ENCODE measurements at places on chromosomes 5 and 9.

DNA sequence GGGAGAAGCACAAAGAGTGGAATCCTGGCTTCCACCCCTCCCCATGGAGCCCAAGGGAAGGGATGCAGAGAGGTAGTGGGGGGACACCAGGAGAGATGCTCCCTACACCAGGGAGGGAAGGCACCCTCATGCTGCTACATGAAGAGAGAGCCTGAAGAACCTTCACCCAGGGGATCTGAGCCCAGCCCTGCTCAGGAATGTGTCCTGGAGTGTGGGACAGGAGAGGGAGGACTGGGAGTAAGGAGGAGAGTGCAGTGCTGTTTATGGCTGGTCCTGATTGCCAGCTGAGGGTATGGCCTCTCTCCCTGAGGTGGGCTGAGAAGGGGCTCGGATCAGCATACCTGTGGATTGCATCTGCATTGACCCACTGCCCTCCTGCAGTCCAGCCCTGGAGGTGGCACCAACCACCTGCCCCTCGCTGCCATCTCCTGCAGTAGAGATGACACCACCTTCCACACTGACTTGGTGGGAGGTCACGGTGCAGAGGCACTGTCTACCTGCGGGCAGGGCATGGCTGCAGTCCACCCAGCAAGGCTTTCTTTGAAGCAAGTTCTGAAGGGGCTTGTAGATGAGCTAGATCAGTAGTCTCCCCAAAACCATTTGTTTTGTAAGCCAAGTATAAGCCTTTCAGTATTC is 114.9 kb upstream of the SLC25A48 start:
- DNase-seq, result no peak

DNA sequence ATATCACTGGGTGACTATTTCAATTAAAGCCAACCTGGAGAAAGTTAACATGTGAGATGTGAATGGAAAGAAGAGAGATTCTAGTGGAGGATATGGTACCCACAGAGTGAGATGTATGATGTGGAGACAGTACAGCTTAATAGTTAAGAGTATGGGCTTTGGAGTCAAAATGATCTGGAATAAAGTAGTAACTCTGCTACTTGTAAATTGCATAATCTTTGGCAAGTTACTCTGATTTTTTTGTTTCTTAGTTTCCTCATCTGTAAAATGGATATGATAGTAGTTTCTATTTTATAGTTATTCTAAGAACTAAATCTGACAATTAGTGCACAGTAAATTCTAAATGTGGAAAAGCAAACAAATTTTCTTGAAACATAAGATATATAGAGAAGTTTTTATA is 79.2 kb downstream of the ISOC1 start:
- DNase-seq, result no peak

- DNase-seq, result no peak
Measured at GRCh38 chr5:112974901-112975300, 1.7 kb upstream of the DCP2 start.

DNA sequence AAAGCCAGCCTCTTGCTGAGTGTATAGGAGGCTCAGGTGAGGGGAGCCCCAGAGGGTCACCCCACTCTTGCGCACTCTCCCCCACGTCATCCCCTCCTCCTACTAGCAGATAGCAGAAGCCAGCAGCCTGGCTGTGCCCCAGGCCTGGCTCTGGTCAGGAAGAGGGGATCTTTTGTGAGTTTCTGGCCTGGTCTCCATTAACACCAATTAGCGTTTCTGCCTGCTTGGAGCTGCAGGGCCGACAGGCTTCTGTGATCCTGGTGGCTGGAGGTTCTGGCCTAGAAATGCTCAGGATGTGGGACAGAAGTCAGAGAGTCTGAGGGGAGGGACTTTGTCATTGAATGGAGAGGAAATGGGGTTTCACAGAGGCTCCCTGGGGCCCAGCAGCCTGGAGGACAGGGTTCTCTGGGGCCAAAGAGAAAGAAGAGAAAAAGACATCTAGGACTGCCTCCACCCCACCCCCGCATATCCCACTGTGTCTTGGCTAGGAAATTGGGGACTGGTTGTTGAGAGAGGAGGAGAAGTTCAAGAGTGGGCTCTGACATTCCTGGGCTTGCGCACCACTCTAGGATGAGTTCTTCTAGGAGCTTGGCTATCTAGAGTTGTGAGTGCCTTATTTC is 47.5 kb upstream of the ARAP3 start:
- no peak for DNase-seq

GRCh38 chr5:177515580-177515979 is 1.2 kb downstream of the DDX41 start:
- DNase-seq, result no peak

DNA sequence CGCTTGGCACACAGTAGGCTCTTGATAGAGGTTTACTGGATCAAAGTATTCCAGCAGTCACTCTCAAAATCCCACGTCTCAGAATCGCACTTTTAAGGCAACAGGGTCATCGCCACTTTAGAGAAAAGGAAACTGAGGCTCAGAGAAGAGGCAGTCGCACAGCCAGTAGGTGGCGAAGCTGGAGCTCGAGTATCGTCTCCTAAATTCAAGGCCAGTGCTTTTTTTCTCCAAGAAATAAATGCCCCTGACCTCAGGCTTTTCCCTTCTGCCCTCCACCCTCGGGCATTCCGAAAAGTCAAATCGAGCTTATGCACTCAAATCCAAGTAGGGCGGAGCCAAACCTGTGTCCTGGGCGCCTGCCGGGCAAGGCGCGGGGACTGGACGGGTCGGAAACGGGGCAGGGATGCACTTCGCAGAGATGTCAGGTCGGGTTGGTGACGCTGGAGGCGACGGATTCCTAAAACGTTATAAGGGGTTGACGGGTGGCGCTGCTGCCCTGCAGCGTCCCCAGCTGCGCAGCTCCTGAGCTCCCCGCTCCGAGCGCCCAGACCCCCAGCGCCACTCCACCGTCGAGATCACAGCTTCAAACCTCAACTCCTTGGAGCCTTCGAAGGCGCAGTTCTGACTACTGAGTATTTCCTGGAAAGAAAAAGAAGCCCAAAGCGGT is 4.7 kb upstream of the FOXB2 start:
- no peak for DNase-seq

DNA sequence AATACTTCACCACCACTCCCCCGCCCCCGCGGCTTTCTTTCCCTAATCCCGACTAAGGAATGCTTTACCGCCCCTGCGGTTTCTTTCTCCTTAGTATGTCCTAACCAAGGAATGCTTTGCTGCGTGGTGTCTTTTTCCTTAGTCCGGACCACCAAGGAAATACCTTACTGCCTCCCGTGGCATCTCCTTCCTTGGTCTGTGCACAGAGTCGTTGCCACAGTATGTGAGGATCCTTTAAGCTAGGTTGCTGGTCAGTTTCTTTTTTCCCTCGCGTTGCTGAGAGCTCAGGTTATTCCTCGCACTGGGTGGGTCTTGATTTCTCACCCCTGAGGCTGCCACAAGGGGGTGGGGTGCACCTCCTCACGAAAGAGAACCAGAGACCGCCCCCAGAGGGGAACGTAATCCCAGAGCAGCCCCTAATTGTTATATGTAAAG is 309.4 kb downstream of the NR3C1 start:
- no peak for DNase-seq

DNA sequence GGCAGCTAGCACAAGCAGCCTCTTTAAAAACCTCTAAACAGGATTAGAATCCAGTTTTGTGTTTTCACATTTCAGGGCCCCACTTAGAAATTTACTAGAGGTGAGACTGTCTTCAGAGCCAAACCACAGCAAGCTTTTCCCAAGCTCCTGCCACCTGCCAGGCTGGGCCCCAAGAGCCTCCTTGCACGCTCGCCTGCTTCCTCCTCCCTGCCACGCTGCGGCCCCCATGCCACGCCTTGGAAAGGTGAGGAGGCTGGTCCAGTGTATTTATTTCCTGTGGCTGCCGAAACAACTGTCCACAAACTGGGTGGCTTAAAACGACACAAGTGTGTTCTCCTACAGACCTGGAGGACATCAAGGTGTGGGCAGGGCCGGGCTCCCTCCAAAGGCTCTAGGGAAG is 43.4 kb downstream of the NKX2-5 start:
- no peak for DNase-seq

DNA sequence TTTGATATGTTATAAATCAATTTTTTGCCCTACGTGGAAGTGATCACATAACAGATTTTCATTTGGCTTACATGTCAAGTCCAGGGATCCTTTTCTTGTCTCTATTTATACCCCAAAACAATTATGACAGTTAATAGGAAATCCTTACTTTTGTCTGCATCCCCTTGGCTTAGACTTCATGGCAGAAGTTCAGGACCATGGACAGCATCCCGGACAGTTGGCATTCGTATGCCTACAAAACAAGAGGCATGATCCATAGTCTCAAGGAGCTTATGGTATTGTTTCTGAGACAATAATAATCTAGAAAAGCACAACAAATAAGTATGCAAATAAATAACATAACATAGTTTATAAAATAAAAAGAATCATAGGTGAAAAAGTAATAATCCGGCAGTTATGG is 214.3 kb upstream of the GRIA1 start:
- DNase-seq, result no peak

GRCh38 chr5:151024440-151025249 is 4.3 kb downstream of the GPX3 start:
- no peak for DNase-seq

GRCh38 chr9:129405827-129406213 is 215.1 kb downstream of the C9orf50 start:
- DNase-seq, result no peak

- no peak for DNase-seq
Measured at GRCh38 chr9:33620738-33621439, 96.8 kb downstream of the ANKRD18B start.

- DNase-seq, result no peak
Measured at GRCh38 chr9:132748450-132748849, 78.2 kb downstream of the GTF3C4 start.

DNA sequence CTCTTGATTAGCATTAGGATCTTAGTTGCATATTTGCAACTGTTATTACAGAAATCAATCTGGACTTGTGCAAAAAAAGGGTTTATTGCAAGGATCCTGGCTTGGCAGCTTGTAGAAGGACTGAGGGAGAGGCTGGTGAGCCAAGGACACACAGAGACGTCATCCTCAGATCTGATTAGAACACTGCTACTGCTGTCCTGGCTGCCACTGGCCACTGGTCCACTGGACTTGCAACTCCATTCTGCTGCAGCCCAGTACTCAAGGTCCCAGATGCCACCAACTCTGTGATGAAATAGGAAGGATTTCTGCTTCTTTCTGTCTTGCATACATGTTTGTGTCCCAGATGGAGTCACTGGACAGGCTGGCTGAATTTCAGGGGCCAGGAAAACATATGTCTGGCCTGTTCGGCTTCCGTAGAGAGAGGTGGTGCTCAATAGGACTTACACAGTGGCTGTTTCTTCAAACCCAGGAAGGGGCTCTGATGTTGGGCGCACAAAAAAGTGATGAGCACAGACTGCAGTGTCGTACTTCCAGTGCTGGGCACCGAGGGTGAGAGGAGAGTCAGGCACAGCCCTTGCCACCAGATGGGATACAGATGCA is 68.9 kb upstream of the SH3PXD2B start:
- no peak for DNase-seq

DNA sequence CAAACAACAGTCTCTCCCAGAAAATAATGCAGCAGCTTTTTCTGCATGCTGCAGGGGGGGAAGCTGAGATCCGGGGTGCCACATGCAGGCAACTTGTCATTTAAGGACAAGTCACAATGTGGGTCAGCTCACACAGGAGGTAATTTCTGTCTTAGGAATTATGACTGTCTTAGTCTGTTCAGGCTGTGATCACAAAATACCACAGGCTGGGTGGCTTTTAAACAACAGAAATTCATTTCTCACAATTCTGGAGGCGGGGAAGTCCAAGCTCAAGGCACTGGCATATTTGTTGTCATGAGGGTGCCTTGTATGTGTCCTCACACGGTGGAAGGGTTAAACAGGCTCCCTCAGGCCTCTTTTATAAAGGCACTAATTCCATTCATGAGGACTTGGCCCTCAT is 127.7 kb downstream of the DIRAS2 start:
- DNase-seq, result no peak

- DNase-seq, result no peak
Measured at GRCh38 chr5:78471896-78472295, 111.5 kb downstream of the SCAMP1 start.

GRCh38 chr9:79149585-79149984 is 422.2 kb upstream of the TLE4 start:
- DNase-seq, result no peak

DNA sequence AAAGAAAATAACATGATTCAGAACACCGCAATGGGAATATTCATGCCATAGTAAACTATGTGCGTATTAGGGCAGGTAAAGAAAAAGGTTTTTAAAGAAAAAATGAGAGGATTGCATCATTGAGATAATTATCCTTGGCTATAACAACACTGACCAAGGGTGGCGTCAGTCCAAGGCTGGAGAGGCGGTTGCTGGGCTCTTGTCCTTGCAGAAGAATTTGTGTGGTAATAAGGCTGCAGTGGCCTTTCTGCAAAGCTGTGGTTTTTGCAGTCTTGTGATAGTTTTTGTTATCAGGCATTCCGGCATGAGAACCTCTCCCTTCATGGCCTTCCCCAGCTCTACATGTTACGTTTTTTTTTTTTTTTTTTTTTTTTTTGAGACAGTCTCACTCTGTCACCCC is 14.0 kb downstream of the BOD1 start:
- no peak for DNase-seq

DNA sequence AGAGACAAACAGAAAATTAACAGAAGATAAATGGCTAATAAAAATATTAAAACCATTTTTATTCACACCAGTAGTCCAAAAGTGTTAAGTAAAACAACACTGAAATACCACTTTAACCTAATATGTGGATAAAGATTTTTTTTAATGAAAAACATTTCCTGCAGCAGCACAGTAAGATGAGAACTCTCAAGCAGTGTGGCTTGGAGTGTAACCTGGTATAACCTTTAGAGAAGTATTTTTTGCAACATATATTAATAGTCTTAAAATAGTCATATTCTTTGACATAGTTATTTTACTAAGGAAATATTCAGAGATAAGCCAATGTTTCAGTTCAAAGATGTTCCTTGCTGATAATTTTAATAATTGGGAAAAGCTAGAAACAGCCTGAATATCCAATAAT is 644.4 kb downstream of the PDE4D start:
- no peak for DNase-seq

- DNase-seq, result no peak
Measured at GRCh38 chr5:152097128-152097527, 172.5 kb upstream of the GLRA1 start.

- DNase-seq, result no peak
Measured at GRCh38 chr5:14179446-14179845, 36.3 kb downstream of the TRIO start.

GRCh38 chr9:120774719-120775118 is 18.5 kb downstream of the FBXW2 start:
- no peak for DNase-seq

DNA sequence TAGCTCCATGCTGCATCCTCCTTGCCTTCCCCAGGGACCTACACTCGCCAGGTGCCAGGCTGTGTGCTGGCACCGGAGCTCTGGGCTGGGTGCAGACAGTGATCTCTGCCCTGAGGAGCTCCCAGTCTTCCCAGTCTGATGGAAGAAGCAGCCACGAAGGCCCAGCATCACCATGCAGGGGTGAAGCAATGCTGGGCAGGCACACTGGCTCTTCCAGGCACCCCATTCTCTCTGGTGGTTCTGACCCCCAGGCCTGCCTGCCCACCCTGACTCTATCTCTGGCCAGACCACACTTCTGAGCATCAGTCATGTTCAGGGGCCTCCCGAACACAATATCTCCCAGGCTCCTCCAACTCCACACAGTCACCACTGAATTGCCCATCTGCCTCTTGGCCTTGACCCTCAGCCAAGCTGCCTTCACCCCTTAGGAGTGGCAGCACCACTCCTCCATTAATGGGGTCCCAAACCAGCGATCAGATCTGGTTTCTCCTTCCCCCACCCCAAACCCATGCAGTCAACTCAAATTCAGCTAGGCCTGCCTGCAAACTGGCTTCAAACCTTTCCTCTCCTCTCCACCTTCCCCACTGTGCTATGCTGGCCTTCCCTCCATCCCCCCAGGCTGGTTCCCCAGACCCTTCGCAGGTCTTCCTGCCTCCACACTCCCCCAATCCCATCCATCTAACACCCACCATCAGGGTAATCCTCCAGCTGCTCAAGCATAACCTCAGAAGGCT is 102.7 kb upstream of the MVB12B start:
- no peak for DNase-seq
